Activated CD4-positive, alpha-beta T cell treated with anti-CD3 and anti-CD28 coated beads, Interleukin-2, Interleukin-6, amounts not matched to agents 100 ng/mL and 50 ng/mL, durations not matched to agents 16 hours and 8 hours (primary cell): ENCODE measurements at places on chromosomes 4 and X.

DNA sequence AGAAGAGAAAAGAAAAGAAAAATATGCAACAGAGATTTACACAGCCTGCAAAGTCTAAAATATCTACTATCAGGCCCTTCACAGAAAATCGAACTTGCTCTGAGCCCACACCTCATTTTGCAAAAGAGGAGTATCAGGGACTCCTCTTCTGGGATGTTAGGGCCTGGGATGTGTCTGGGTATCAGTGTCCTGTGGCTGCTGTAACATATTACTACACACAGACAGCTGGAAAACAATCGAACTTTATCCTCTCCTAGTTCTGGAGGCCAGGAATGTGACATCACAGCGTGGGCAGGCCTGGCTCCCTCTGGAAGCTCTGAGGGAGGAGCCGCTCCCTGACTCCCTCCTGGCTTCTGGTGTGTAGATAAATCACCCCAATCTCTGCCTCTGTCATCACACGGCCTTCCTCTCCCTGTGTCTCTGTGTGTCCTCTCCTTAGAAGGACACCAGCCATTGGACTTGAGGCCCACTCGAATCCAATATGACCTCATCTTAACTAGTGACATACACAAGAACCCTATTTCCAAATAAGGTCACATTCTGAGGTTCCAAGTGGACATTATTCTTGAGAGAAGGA, 52.9 kb downstream of the PPP2R2C start:
- DNase-seq = no peak

DNA sequence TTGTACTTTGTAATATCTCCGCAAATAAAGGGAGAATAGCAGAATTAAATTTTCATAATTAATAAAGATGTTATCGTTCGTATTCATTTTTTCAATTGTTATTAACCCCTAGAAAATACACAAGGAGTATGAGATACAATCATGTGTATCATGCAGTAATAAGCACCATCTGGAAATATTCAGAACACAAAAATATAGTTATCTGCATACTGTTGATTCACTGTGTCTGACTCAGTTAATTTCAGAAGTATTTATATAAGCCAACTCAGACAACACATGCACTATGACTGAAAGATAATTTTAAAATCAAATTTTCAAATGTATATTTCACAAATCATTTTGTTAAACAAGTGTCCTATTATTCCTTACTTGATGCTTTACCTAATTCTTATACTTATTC, 1954.8 kb downstream of the ARAP2 start:
- no peak for DNase-seq

DNA sequence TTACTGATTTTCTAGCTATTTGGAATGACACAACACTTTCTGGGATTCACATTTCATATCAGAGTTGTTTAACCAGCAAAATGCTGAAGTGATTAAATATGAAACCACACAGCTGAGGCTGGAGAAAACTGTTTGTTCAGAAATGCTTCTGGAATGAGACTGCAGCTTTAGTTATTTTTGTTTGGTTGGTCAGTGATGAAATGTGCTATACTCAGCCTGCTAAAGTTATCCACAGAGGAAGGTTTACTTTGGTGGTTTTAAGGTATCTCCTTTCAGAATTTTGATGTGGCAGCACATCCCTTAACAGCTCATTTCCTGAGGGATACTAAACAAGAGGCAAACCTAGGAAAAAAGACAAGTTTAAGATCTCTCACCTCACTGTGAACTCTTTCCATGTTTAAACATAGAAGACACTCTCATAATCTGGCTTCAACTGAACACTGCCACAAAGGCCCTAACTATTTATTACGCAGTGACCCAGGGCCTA, 106.6 kb upstream of the PDE5A start:
- DNase-seq = no peak

DNA sequence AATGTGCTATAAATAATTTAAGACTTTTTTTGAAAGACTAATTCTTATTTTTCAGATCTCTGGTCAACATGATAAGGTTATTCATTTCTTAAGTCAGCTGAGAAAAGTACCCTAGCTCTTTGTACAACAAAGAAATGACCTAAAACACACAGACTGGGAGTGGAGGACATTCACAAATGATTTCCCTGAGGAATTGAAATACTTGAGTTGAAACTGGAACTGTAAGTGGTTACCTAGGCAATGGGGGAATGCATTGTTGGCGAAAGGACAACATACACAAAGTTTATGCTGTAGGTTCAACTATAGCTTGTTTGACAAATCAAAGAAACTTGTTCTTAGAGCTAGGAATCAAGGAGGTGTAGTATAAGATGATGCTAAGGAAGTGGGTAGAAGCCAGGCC, 915.5 kb downstream of the FAT4 start:
- no peak for DNase-seq

- DNase-seq = no peak
Measured at GRCh38 chr4:84220990-84221389, 278.1 kb downstream of the NKX6-1 start.

- no peak for DNase-seq
Measured at GRCh38 chrX:105662248-105662647, 160.1 kb upstream of the NRK start.

- DNase-seq = no peak
Measured at GRCh38 chr4:149187726-149188125, 627.9 kb downstream of the IQCM start.

- no peak for DNase-seq
Measured at GRCh38 chrX:22690116-22690515, 309.6 kb upstream of the DDX53 start.

DNA sequence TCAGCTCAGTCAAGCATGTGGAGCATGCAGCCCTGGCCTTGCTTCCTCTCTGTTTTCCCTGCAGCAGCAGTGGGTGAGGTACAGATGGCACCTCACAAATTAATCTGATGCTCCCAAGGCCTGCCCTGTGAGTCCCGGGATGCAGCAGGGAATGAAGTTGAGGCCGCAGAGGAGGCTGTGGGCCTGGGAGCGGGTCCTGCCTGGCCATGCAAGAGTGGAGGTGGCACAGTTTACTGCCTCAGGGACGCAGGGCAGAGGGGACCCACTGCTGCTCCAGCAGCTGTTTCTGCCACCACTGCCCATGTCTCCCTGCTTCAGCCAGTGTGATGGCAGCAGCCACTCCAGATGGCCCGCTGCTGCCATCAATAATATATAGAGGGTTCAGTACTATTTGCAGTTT, 474.6 kb downstream of the EPHA5 start:
- no peak for DNase-seq

DNA sequence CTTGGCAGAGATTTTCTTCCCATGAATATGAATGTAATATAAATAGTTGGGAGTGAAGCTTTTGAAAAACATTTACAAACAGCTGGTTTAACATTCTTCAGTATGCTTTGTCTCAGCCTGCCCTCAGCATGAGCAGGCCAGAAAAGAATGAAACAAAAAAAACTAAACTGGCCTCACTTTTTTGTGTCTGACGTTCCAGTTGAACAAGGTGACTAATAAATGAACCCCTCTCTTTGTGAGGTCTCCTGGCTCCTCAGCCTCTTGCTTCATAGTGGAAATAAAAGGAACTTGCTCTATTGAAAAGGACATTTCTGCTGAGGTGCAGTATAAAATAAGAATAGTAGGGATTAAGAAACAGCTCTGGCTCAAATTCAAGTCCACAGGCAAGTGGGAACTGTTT, 9.4 kb downstream of the CHST7 start:
- DNase-seq = no peak

DNA sequence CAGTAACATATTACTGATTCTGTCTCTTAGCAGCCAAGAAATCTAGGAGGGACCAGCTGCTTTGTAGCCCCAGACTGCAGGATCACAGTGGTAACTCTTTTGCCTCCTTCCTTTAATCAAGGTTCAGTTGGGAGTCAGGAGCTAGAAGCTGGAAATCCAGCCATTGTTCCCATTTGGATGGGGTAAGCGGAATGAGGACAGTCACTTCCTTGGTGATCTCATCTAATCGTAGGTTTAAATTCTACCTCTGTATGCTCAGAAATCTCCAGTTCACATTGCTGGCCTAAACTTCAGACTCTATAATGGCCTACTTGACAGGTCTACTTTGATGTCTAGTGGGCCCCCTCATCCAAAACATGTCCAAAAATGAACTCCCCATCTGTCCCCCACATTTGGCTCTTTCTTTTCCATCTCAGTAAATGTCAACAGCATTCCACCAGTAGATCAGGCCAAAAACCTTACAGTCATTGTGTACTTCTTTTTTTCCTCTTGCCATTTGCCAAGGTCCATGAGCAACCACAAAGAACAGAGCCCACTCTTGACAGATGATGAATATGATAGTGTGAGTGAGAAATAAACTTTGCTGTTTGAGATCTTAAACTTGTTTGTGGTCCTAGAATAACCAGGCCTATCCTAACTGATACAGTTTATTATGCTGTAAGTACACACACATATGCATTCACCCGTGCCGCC, 40.1 kb downstream of the WWC2 start:
- DNase-seq = no peak
